ENCODE measurements at places on chromosomes 7 and 10.

GRCh38 chr10:5631936-5632335, 34.5 kb downstream of the ASB13 start:
- DNase-seq: peak; percentile 22

- no peak for DNase-seq
Measured at GRCh38 chr7:40826411-40827221, 691.8 kb downstream of the SUGCT start.

GRCh38 chr7:136056651-136057231, 79.6 kb upstream of the MTPN start:
- no peak for DNase-seq

DNA sequence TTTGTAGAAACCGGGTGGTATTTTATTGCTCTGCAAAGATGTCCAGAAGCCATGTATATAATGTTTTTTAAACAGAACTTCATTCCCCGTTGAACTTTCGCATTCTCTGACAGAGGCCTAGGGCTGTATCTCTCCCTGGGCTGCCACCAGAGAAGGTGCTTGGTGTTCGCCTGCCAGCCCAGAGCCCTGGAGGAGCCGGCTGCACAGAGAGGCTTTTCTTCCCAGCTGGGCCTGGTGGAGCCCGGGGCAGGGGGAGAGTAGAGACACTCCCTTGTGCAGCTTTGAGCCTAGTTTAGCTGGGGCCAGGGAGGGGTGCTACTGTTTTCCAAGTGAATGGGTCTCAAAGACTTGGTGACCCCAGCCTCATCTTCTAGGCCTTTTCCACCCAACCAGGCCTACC, 13.6 kb upstream of the TRIM8 start:
- DNase-seq: no peak

DNA sequence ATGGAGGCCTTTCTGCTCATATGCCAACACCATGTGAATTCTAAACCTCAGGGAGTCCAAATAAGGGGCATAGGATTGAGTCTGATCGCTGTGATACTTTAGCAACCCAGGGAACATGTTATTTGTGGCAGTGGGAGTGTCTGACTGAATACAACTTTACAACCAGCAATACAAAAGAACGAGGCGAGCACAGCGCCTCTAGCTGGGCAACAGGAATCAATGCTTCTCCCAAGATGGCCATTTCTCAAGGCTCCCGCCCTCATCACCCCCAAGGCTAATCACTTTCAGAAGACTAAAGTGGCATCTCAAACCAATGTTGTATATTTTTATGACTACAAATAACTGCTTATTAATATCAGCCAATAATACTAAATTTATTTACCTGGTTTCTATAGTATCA, 28.1 kb downstream of the YWHAG start:
- DNase-seq: no peak

DNA sequence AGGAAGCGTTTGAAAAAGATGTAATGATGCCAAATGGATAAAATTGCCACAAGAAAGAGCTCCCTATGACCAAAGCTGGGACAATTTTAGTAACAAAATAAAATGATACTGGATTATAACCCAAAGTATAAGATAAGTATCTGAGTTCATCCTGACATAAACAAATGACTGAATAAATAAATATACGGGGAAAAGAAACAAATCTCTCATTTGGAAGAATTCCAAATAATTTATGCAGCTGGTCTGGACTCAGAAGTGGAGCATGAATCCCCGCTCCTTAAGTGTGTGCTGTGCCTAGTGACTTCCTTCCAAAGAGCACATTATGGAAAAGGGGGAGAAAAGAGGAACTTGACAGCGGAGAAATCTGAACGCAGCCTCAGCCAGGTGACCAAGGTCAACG, 186.2 kb downstream of the RAMP3 start:
- no peak for DNase-seq

DNA sequence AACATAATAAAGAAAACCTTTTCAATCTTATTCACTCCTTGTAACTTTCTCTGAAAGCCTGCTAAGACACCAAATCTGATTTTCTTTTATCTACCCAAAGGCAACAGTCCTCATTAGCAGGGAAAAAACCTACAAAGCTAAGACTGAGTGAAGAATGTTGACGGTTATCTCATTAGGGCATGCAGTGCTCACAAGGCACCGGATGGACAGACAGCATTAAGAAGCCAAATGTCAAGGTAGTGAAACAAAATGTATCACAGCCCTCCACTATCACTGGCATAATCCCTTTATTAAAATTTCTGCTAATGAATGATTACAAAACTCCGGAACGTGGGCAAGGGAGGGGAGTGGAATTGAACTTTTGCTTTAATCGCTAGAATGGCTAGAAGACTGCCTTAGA, 442.8 kb downstream of the NEBL start:
- DNase-seq: no peak

Data from BE2C (cell line).